Cardiac septum (tissue), 1 donor: ENCODE measurements at places on chromosomes 1 and 21. TPM values are rescaled to one million over a fixed set of nuclear protein-coding genes. Genes with fewer than 3 reads are reported as not detected.

Gene SLC5A9
- 0.57 TPM for total RNA-seq

Gene OR2T35
- not detected for total RNA-seq

Gene HSPG2
- total RNA-seq, result 506 TPM

Gene NEXN
- 532 TPM for total RNA-seq

Gene HSF2BP
- total RNA-seq, result not detected

Gene NTRK1
- 1.4 TPM for total RNA-seq

Gene TIPRL
- total RNA-seq, result 30.4 TPM

Gene PTGFRN
- 216 TPM for total RNA-seq

DNA sequence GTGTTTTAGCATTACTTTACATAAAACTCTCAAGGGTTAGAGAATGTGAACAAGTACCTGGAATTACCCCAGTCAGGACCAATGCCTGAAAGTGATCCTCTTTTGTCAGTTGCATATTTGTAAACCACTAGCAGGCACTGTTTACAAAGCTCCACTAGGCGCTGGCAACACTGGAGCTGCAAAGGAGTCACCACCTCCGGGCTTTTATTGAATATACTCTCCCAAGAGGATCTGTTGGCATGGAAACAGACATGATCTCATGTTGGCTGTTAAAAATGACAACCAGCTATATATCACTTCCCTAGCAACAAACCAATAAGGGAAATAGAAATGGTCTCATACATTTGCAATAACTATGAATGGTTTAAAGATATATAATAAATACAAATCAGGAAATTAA lies 116.0 kb downstream of the TTLL7 start:
- DNase-seq, result no peak

DNA sequence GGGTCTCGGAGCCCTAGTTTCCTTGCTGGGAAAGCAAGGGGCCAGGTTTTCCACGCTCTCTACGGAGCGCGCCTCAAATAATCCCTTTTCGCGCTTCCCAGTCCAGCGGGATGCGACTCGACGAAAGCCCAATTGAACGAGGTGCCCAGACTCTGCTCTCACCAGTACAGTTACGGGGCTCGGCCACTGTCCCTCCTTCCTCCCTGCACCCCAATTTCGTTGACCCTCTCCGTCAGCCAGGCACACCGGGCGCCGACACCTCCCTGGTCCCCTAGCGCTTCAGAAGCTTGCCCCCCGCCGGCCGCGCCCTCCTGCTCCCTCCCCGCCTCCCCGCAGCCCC lies 389 bp downstream of the SEMA6C start:
- no peak for DNase-seq

DNA sequence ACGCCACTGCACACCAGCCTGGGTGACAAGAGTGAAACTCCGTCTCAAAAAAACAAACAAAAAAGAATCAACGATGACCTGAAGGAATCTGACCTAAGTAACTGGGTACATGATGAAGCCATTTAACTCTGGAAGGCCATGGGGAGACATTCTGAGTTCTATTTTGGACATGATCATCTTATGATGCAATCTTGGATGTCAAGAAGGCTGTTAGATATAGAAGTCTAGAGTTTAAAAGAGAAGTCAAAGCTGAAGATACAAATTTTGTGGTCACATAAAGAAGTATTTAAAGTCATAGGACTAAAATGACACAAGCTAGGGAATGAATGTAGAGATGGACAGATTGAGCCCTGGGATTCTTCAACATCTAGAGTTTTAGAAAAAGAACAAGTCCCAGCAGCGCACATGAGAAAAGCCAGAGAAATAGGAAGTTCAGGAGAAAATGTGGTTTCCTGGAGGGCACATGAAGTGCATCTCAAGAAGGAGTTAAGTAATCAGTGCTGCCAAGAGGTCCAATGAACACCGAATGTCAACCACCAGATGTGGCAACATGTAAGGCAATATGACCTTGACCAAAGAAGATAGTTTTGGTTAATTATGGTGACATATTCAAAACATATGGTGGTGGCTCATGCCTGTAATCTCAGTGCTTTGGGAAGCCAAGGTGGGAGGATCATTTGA lies 26.8 kb downstream of the ELK4 start:
- DNase-seq, result no peak

- peak; percentile 50 for DNase-seq
Measured at GRCh38 chr1:2986549-2987305, 34.5 kb upstream of the ACTRT2 start.

- DNase-seq, result no peak
Measured at GRCh38 chr1:27521336-27521831, 31.4 kb upstream of the WASF2 start.

DNA sequence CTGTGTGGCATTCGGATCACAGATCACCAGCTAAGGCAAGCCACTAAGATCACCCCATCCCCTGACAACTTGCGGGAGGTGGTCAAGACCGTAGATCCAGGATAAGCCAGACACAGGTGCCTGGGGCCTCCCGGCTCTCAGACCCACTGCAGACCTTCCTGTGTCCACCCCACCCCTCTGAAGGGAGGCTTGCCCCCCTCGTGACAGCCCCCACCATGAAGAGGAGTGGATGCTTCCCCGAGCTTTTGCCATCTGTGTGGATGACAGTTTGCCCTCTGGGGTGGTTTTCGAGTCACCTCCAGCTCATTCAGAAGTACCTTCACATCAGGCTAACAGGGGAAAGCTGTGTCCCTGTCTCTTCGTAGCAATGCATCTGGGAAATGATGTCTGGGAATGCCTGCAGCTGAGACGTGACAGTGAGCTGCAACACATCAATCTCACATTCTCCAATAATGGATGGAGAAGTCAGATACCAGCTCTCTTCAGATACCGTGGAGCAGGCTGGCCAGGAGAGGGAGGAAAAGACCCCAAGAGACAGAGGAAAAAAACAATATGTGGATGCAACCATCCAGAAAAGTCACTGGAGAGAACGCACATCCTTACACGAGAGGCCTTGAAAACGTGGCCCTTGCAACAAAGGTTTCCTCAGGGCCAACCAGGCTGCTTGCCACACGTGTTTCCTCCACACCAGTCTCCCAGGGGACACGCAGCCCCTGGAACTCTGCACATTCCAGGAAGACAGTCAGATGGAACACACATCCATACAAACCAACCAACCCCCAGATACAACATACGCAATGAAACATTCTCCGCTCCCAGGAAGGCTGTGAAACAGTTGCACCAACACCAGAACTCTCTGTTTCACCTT lies 20.4 kb upstream of the FHAD1 start:
- DNase-seq, result no peak

DNA sequence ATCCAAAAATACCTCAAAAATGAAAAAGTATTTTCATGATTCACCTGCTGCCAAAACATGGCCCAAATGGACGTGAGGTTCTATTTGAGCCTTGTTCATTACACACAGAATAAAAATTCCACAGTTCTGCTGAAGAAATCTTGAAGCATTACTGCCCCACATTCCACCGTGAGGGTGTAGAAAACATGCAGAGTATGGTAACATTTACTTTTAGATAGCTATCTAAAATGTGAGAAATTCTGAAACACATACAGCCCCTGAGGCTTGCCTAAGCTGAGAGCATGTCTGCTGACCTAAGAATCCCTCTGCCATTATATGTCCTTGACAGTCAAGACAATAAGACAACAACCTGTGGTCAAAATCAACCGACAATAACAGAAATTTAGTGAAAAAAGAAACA lies 186.5 kb downstream of the DSCAM start:
- no peak for DNase-seq

- no peak for DNase-seq
Measured at GRCh38 chr1:184811439-184812111, 56.9 kb upstream of the EDEM3 start.

GRCh38 chr1:32798191-32798590 lies 19.0 kb downstream of the YARS1 start:
- DNase-seq, result no peak

- no peak for DNase-seq
Measured at GRCh38 chr1:94530373-94530878, 11.1 kb downstream of the F3 start.

GRCh38 chr1:67771152-67771551 lies 62.1 kb downstream of the GNG12 start:
- no peak for DNase-seq

- DNase-seq, result no peak
Measured at GRCh38 chr1:25009671-25010262, 79.7 kb upstream of the RUNX3 start.

DNA sequence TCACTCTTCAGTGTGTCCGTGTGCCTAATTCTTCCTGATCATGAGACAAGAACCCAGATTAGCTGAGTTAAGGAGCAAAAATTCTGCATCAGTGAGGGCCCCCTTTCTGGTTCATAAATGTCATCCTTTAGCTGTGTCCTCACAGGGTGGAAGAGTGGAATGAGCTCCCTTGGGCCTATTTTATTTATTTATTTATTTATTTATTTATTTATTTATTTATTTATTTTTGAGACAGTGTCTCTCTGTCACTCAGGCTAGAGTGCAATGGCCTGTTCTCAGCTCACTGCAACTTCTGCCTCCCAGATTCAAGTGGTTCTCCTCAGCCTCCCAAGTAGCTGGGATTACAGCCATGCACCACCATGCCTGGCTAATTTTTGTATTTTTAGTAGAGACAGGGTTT lies 131.7 kb downstream of the PATJ start:
- no peak for DNase-seq

DNA sequence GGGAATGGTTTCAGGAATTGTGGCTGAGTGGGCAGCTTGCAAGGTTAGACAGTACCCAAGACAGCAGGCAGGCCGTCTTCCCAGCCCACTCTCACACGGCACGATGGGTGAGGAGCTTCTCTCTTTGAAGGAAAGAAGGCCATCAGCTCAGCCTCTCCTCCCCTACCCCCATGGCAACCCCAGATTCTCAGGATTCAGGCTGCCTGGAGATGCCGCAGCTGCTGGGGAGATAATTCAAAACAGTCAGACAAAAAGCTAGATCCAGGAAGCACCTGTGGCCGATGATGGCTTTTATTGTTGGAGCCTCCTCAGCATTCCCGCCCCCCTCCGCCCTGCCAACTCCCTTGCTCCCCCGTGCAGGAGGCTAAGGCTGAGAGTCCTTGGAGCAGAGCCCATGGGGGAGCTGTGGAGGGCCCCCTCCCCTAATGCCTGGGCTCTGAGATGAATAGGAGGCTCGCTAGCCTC lies 220.5 kb downstream of the TRABD2B start:
- DNase-seq, result no peak

DNA sequence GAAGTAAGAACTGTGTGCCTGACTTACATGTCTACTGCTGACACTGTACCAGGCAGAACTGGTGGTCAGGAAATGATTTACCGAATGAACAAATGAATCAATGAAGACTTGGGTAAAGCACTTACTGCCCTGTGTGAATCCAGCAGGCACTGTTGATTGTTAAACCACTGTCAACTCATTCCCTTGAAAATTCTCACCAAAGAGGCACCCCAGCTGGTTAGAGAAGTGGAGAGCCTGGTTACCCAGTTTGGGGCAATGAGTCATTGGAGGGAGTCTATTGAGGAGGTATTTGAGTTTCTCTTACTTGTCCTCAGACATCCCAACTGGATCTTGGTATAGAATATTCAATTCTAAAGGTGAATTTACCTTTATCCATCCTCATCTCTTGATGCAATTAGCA lies 34.2 kb downstream of the JUN start:
- no peak for DNase-seq

DNA sequence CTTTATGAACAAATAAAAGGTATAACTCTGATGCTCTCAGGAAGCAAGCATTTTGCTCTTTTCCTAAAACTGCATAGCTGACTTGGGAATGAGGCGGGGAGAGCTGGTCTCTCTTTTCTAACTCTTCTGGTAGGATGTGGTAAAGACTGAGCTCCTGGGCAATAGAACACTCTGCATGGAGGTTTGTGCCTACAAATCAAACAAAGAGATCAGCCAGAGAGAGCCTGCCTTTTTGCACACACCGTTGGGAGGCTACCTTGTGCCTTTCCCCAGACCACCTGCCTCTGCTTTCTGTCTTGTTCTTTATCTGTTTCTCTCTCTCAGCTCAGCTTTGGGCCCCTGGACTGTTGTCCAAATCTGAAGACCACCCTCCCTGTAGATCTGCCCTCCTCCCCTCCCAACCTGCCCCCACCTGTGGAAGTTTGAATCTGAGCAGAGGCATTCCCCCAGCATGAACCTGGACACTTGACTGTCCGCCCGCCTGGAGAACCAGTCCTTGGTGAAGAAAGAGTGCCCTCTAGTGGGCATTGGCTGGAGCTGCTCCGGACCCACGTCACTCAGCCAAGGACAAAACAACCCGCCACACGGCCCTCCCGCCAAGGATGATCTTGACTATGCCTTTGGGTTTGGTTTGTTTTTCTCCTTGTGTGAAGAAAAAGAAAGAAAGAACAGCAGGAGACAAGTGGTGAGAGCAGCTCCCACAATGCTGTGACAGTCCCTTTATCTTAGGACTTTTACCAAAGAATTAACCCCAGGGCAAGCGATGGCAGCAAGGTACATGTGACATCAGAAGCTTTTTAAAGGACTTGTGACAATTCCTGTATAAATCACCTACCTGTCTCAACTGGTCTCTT lies 228.2 kb downstream of the PBX1 start:
- DNase-seq, result peak; percentile 88

GRCh38 chr1:168344517-168344916 lies 63.8 kb downstream of the TBX19 start:
- DNase-seq, result no peak

DNA sequence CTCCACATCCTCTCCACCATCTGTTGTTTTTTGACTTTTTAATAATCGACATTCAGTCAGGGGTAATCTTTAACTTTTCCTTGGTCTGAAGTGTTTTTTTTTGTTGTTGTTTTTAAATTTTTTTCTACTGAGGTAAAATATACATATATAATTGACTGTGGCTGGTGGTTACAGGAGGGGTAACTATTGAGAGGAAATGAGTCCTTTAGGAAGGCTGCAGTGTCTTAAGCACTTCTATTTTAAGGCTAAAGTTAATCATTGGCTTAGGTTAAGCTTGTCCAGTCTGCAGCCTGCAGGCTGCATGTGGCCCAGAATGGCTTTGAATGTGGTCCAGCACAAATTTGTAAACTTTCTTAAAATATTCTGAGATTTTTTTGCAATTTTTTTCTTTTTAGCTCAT lies 172.5 kb downstream of the CTH start:
- no peak for DNase-seq

DNA sequence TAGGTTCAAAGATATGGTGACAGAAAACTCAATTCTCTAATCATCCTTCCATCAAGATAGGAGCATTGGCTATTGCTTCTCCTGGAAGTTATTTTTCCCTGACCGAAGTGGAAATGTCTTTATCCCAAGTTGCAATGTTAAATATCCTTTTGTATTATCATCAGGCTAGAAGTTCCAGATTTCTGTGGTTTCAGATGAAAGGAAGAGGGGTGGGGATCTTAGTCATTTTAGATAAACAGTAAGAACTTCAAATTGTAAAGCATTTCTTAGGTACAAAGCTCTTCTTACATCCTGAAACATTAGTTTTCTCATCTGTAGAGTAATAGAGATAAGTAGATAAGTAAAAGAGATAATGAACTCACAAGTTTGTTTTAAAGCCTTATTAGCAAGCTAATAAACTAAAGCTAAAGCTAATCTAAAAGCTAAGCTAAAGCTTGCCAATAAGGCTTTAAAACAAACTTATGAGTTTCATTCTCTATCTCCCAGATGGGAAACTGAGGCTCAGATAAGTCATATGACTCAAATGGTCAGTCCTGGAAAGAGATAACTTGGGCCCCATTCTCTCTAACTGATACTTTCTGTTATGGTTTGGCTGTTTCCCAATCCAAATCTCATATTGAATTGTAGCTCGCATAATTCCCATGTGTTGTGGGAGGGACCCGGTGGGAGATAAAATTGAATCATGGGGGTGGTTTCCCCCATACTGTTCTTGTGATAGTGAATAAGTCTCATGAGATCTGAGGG lies 99.2 kb upstream of the KCNK2 start:
- DNase-seq, result no peak

- DNase-seq, result no peak
Measured at GRCh38 chr1:67307251-67308060, at the start of gene IL12RB2. Gene IL12RB2 (plus strand): TSS chr1:67307873. CDS start chr1:67320369, 12,496 bp downstream.
